ENCODE measurements at places on chromosomes 1 and 21. TPM values are rescaled to one million over a fixed set of nuclear protein-coding genes. Genes with fewer than 3 reads are reported as not detected.

The TTLL7 gene
- 27.5 TPM for total RNA-seq

The ARHGEF16 gene
- 28.9 TPM for total RNA-seq

The NPR1 gene
- total RNA-seq = 2.2 TPM

GRCh38 chr21:17854745-17855144 is 35.6 kb upstream of the C21orf91 start:
- no peak overlapping the region for H3K4me3 ChIP-seq
- no peak for DNase-seq
- no peaks in the 10 kb centered on the region for H3K36me3 ChIP-seq
- H3K27ac ChIP-seq = no peak overlapping the region
- no peaks in the 10 kb centered on the region for H3K4me1 ChIP-seq

DNA sequence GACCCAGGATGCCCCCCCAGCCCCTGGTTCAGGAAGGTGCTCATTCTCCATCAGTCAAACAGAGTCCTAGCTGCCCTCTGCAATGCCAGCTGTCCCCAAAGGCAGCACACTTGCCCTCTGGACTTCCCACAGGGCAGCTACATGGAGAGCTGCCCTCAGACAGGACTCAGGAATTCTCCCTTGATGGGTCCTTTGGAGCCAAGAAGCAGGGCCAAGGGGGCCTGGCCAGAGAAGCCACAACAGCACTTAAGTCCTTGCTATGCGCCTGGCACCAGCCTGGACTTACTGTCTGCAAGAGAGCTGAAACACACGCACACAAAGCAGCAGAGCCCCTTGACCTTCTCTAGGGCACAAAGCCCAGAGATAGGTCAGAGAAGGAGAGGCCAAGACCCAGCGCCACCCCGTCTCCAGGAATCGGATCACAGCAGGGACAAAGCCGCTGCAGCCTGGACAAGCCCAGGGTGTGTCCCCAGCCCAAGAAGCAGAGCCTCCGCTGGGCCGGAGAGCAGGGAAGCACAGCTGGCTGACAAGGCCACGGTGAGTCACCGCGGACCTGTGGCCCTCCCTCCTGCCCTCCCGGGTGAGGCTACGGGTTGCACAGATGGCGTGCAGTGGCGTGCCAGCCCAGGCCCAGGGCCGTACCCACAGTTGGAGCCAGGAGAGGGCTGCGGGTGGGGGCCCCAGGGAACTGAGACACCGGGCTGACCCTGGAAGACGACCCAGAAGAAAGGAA is 1.7 kb downstream of the WNT9A start:
- H3K36me3 ChIP-seq = no peaks in the 10 kb centered on the region
- peaks cover 12% of the 10 kb centered on the region for H3K27me3 ChIP-seq
- H3K27ac ChIP-seq = peak overlapping the region; percentile 80
- peaks cover 7% of the 10 kb centered on the region for H3K4me1 ChIP-seq
- peak overlapping the region; percentile 82 for H3K4me3 ChIP-seq

DNA sequence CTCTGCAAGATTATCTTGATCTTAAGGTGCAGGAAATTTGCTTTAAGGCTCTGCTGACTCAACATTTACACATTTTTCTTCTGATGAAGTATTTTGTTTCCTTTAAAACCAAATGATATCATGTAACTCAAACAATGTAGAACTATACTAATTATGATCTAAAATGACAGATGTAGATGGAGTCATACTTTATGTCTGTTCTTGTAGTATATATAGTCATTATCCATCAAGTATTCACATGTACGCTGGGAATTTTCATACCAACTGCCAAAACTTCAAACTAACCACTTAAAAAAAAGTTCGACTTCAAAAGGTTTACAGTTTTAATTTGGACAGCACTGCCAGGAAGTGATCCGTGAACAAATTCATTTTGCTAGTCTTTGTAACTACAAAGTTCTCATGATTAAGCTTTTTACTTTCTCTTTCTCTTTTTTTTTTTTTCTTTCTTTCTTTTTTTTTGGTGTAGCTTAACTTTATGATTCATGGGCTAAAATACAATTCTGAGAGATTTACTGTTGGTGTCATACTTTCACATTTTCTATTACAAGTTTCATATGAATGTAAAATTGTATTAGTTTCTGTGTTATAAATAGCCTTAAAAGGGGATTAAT is 509.0 kb upstream of the CXADR start:
- H3K4me1 ChIP-seq = peaks cover 14% of the 10 kb centered on the region
- H3K27me3 ChIP-seq = no peaks in the 10 kb centered on the region
- DNase-seq = no peak
- H3K27ac ChIP-seq = peak overlapping the region; percentile 44
- peak overlapping the region; percentile 3 for H3K4me3 ChIP-seq

The TMPRSS2 gene
- 91.7 TPM for total RNA-seq

The TFF3 gene
- total RNA-seq = 31.5 TPM

The MTARC1 gene
- total RNA-seq = 18.0 TPM

- H3K4me1 ChIP-seq = peaks cover 5% of the 10 kb centered on the region
- no peak overlapping the region for H3K4me3 ChIP-seq
- no peak for DNase-seq
- peaks cover 7% of the 10 kb centered on the region for H3K27me3 ChIP-seq
These were observed 58.4 kb upstream of the COL6A1 start for GRCh38 chr21:45923146-45923545.

The PTPRU gene
- total RNA-seq = 66.6 TPM

The IFI6 gene
- 62.2 TPM for total RNA-seq

DNA sequence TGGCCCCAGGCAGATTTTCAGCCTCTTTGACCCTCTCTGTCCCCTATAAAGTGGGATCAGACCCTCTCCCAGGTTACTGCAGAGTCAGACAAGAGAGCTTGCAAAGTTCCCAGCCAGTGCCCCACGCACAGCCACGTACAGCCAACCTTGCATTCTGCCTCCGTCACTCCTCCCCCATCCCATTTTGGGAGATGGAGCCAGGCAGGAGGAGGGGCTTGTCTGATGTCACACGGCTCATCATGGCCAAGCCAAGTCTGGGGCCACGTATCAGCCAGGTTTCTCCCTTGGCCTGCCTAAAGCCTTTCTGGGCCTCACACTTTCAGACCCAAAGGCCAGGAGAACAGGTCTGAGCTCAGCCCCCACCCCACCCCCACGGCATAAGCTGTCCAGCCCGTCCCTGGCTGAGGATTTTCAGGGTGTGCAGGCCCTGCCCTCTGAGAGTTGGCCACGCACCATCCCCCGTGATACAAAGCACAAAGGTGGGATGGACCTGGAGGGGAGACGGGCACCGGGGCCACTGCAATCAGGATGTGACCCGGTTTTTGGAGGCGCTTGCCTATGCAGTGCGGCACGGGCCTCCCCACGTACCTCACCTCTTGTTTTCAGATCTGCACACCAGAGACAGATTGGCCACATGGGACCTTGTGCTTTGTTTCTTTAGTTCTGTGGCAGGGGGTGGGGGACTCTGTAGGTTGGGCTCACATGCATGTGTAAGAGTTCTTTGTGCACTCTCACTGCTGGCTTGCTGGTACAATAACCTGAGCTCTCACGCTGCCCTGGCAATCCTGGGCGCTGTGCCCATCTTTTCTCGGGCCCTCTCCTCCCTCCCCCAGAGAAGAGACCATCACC is 47.6 kb downstream of the TRIM11 start:
- no peaks in the 10 kb centered on the region for H3K27me3 ChIP-seq
- no peaks in the 10 kb centered on the region for H3K4me1 ChIP-seq
- no peak overlapping the region for H3K4me3 ChIP-seq
- DNase-seq = no peak
- H3K36me3 ChIP-seq = no peaks in the 10 kb centered on the region

DNA sequence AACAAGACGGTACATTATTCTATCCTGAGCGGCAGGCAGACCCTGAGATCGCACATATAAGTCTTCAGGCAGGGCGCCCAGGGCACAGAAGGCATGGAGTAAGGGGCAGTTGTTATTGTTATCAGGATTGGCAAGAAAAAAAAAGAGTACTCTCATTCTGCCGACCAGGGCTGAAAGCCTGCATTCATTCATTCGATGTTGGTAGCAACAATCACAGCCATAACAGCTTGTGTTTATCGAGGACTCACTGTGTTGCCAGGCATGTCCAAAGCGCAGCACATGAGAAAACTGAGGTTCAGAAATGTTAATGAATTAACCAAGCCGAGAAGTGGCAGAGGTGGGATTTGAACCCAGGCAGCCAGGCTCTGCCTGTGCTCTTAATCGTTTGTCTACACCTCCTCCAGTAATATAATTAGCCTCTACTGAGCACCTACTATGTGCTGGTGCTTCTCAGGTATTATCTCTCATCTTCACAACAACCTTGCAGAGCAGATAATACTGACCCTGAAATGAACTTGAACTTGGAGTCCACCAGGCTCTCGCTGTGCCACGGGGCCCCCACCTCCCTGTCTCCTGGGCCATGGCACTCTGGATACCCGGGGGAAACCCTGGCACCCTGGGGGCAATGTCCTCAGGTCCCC is 56.2 kb downstream of the TAS1R2 start:
- H3K27me3 ChIP-seq = peaks cover 31% of the 10 kb centered on the region
- H3K27ac ChIP-seq = no peak overlapping the region
- no peak for DNase-seq
- H3K36me3 ChIP-seq = no peaks in the 10 kb centered on the region
- peaks cover 4% of the 10 kb centered on the region for H3K4me1 ChIP-seq

DNA sequence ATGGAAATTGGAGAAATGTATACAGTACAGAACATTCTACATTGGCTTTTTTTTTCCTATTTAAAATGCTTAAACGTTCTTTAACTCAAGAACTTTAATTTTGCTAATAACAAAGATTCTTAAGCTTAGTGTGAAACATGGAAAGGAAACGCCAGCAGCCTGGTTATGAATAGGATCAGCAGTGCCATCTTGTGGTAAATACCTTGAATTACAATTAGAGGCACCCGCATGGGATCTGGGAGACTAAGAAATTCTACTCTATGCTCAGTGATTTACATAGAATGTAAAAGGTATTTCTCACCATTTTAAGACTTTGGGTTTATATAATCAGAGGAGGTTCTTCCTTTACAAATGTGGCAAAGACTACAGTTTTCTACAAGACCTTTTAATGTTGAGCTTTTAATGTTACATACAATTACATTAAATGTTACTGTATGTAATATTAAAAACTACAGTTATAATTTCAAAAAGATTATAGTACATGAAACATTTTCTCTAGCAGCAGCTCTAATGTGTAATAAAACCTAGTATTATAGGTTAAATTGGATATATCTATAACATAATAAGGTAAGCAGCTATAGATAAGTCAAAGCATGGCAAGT is 32.1 kb upstream of the APOBEC4 start:
- peaks cover 5% of the 10 kb centered on the region for H3K4me1 ChIP-seq
- H3K36me3 ChIP-seq = peaks cover 4% of the 10 kb centered on the region
- H3K4me3 ChIP-seq = no peak overlapping the region
- no peak overlapping the region for H3K27ac ChIP-seq

DNA sequence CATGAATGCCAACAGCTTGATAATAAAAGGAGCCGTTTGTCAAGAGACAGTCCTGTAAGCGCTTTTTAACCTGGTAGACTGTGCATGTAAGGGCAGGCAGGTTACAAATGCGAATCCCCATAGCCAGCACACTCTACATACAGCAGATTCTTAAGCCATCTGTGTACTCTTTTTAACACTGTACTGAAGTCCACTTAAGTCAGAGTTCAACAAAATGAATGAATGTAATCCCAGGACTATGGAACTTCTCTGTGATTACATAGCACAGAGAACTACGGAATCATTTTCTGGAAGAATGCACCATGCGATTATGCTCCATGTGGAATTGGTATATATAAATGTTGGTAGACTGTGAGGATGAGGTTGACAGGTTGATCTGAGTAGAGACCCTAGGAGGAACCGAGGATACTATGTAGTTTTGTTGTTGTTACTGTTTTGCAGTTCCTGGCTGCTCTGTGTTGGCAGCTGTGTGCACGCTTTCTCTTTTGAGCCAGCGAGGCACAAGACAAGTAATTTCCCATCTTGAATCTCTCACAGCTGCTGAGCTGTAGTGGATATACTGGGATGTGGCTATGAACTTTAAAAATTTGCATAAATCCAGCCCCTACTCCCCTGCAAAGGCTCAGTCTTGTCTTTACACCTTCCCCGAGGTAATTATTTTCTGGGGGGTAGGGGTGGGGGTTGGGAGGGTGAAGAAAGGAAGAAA is 21.9 kb downstream of the LRRC8D start:
- peak overlapping the region; percentile 88 for H3K27ac ChIP-seq
- no peaks in the 10 kb centered on the region for H3K27me3 ChIP-seq
- peaks cover 24% of the 10 kb centered on the region for H3K36me3 ChIP-seq
- H3K4me3 ChIP-seq = peak overlapping the region; percentile 89

DNA sequence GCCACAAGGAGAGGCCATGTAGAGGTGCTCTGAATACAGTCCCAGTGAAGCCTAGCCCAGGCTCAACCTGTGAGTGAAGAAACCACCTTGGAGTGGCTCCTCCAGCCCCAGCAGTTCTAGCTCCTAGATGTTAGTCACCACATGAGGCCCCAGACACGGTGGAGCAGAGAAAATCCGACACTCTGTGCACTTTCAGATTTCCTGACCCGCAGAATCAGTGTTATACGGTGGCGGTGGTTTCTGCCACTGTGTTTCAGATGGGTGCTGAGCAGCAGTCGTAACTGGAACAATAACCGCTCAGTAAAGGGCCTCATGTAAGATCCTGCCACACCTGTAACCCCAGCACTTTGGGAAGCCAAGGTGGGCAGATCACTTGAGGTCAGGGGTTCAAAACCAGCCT is 36.1 kb upstream of the ZBTB8A start:
- peaks cover 4% of the 10 kb centered on the region for H3K4me1 ChIP-seq
- no peak overlapping the region for H3K4me3 ChIP-seq
- no peak for DNase-seq
- no peaks in the 10 kb centered on the region for H3K36me3 ChIP-seq
- no peak overlapping the region for H3K27ac ChIP-seq

DNA sequence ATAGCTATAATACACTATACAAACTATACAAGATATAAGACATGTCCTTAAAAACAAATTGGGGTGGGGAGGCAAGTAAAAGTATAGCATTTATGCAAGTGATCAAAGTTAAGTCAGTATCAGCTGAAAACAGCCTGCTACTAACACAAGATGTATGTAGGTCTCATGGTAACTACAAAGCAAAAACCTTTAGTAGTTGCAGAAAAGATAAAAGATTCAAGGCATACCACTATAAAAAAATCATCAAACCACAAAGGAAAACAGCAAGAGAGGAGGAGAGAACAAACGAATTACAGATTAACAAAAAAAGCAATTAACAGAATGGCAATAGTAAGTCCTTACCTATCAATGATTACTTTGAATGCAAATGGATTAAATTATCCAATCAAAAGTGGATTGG is 22.7 kb downstream of the ERO1B start:
- DNase-seq = no peak
- H3K36me3 ChIP-seq = peaks cover 24% of the 10 kb centered on the region
- H3K4me3 ChIP-seq = no peak overlapping the region
- no peak overlapping the region for H3K27ac ChIP-seq
- H3K4me1 ChIP-seq = no peaks in the 10 kb centered on the region

GRCh38 chr1:199204231-199204630 is 565.4 kb downstream of the PTPRC start:
- H3K36me3 ChIP-seq = no peaks in the 10 kb centered on the region
- no peak for DNase-seq
- no peak overlapping the region for H3K27ac ChIP-seq
- no peak overlapping the region for H3K4me3 ChIP-seq
- H3K27me3 ChIP-seq = no peaks in the 10 kb centered on the region

All from type B pancreatic cell (in vitro differentiated cells).